ENCODE measurements at places on chromosomes 13 and 19.

GRCh38 chr13:26007261-26008125, 44.3 kb downstream of the SHISA2 start:
- no peak for DNase-seq

GRCh38 chr19:3975637-3976087, 4.8 kb upstream of the DAPK3 start:
- no peak for DNase-seq

- DNase-seq: peak; percentile 60
These were observed 12.3 kb downstream of the WDFY2 start for GRCh38 chr13:51596541-51596940.

DNA sequence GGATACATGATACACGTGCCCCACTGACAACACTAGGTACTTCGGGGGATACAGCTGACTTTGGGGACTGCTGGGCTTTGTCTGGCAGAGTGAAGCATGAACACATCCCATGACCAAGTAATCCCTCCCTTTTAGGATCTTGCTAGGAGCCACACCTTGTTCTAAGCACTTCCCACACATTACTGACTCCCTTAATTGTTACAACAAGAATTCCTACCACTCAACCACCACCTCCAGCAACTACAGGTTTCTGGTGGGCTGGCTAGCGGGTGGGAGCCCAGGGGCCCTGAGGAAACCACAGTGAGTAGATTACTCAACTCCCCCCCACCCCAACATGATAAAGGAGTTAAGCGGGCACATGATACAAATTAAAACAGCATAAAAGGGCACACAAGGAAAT, 7.2 kb upstream of the SLC35E1 start:
- no peak for DNase-seq

DNA sequence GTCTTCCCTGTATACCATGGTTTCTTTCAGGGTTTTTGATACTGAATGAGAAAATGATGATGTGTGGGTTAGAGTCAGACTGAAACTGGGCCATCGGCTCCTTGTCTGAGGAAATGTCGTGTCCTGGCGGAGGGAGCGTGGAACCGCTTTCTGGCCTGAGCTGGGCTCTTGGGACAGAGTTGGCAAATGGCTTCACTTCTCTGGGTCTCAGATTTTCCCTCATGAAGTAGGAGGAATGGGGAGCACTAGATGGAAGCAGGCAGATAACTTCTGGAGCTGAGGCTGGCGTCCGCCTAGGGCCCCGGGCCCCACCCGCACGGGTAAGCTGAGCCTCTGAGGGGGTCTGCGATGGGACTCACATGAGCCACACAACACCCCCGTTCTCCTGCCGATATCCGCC, 133.3 kb upstream of the WASF3 start:
- no peak for DNase-seq

DNA sequence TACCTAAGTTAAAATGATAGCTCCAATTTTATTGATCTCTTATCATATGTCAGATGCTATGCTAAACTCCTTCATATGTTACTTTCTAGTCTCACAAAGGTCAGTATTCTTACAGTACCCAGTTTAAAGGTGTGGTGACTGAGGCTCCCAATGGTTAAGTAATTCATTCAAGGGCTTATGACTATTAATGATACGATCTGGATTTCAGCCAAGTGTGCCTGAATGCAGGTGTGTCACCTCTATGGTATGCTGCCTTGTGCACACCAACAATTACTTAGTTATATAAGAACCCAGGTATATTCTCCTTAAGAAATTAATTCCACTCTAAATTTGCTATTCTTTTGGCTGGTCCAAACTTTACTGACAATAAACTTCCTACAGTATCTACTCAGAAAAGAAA, 84.6 kb upstream of the TRPC4 start:
- DNase-seq: no peak

- DNase-seq: no peak
These were observed 3.1 kb downstream of the PRKACA start for GRCh38 chr19:14114439-14114838.

GRCh38 chr19:10651851-10652250, 2.3 kb upstream of the ILF3 start:
- DNase-seq: no peak

DNA sequence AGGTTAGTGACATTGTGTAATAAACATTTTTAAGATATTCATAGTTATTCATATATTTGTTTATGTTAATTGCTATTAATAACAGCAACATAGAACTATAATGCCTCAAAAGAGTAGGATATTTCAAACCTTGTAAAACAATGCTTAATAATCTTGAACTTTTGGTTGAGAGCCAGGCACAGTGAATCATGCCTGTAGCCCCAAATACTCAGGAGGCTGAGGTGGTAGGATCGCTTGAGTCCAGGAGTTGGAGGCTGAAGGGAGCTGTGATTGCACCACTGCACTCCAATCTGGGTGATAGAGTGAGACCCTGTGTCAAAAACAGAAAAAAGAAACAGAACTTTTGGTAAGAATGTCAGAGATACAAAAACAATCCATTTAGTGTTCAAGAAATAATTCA, 213.9 kb upstream of the SLITRK1 start:
- DNase-seq: peak; percentile 57

DNA sequence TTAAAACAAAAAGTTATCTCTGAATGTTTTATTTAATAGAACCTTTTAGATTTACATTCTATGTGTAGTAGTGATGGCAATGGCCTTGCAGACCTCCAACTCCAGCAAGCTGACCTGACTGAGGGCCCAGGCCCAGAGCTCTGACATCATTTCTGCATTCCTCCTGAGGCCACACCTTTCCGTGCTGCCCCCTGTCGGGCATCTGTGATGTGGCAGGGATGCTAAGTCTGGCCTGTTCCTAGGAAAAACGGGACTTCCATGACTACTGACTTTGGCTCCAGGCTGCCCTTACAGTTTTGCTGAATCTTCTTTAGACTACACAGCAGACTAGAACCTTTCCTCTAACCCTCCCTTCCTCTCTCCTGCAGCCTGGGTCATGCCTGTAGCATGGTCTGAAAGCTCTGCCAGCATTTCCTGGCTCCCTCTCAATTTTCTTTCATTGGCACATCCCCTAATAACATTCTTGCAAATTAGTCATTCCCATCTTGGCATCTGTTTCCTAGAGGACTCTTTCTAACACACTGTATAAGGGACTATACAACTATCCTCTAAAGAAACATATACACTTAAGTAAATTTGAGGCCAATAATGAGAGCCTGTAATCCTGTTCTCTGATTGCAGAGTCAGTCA, 249.1 kb downstream of the GPC5 start:
- DNase-seq: peak; percentile 63

- DNase-seq: no peak
These were observed 42.7 kb upstream of the SLC15A1 start for GRCh38 chr13:98795220-98795619.

GRCh38 chr19:41484822-41485221, 41.9 kb downstream of the ERICH4 start:
- DNase-seq: no peak

GRCh38 chr19:41409288-41409687, 11.7 kb downstream of the BCKDHA start:
- peak; percentile 12 for DNase-seq

DNA sequence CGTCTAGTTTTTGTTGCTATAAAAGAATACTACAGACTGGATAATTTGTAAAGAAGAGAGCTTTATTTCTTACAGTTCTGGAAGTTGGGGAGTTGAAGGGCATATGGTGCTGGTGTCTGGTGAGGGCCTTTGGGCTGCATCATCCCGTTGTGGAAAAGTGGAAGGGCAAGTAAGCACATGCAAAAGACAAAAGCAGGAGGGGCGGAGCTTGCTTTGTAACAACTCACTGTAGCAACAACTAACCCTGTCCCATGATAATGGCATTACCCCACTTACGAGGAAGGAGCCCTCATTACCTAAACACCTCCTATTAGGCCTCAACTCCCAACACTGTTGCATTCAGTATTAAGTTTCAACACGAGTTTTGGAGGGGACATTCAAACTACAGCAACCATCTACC, 7.2 kb upstream of the DNAJC15 start:
- no peak for DNase-seq

- no peak for DNase-seq
These were observed 96.8 kb downstream of the GPR12 start for GRCh38 chr13:26663791-26664190.

- no peak for DNase-seq
These were observed 50.4 kb upstream of the CYP4F8 start for GRCh38 chr19:15564534-15565168.

- DNase-seq: no peak
These were observed 571 bp downstream of the ZNF302 start for GRCh38 chr19:34678085-34678412.

DNA sequence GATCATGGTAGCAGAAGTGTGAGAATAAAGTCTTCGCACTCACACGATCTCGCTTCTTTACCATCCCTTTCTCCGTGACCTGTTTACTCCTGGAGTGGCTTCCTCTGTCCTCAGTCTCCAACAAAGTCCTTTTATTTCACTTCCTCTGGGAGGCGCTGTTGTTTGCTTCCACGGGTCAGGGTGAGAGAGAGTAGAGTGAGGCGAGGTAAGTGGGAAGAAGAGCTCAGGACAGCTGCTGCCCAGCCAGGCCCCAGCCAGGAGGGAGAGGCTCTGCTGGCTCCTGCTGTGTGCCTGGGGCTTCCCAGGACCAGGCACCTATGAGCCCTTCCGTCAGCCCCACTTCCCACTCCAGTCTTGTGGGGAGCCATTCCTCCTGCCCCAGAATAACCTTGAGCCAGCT, 242.1 kb downstream of the FGF9 start:
- no peak for DNase-seq

GRCh38 chr13:107322228-107322627, 754.3 kb upstream of the ARGLU1 start:
- no peak for DNase-seq

DNA sequence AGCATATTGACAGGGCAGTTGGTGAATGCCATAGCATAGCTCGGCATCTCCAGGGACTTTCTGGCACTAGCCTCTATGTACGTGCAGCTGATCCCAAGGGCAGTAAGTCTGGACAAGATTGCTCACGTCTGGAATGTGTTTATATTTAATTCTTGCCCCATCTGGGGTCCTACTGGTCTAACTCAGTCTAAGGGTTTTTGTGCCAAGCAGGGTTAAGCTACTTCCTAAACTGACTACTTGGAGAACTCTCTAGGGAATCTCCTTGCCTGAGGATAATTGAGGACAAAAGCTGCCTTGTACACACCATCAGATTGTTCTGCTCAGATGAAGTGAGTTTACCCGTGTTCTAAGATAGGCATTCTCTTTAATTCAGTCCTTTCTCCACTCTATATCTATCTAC, 358.1 kb downstream of the MYO16 start:
- peak; percentile 83 for DNase-seq

DNA sequence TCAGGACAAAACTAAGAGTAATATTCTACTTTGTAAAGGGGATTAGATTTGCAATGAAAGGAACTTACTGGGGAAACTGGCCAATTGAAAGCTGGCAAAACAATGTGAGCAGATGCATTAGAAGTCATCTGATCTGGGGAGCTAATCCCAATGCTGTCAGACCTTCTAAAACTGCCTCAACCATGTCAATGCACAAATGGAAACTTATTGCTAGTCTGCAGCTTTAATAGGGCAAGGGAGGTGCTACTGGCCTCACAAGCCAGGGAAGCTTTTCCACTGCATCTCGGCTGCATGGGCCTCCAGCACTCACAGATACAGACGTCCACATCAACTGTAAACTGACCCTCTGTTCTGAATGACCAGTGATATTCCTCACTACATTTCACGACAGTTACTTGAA, 154.2 kb downstream of the LHFPL6 start:
- no peak for DNase-seq

DNA sequence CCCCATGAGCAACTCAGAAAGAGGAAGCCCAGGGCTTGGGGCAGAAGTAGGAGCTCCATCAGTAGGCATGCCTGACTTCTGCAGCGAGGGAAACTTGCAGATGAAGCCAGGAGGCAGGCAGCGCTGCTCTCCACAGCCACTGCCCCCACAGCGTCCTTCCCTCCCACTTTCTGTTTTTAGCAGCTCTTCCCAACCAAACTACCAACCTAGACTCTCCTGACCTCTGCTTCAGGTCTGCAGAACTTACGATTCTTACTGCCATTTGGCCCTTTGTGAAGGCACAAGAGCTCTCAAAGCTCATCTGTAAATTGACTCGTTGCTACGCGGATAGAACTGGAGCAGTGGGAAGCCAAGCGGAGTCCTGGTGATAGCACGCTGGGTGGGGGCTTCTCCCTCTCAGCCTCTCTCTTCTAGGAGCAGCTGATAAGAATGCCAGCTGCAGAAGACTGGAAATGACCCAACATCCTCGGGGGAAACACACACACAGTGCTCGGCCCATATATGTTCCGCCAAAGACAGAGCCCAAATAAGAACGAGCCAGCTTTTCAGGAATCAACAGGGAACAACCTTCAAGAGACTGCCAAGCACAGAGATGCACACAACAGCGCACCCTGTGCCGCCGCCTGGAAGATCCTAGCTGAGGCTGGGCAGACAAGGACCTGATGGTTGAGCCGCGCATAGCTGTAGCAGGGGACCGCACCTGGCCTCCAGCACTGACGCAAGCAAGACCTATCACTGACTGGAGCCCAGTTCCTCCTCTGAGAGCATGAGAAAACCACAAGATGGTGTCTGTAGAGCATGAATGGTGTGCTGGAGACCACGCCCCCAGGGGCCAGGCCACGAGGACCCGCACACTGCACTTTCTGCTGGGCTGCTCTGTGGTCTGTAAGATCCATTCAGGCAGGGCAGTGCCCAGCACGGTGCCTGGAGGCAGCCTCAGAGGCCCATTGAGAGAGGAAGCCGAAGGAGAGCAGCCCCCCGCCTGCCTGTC, 15.9 kb upstream of the SLC35E1 start:
- DNase-seq: no peak

DNA sequence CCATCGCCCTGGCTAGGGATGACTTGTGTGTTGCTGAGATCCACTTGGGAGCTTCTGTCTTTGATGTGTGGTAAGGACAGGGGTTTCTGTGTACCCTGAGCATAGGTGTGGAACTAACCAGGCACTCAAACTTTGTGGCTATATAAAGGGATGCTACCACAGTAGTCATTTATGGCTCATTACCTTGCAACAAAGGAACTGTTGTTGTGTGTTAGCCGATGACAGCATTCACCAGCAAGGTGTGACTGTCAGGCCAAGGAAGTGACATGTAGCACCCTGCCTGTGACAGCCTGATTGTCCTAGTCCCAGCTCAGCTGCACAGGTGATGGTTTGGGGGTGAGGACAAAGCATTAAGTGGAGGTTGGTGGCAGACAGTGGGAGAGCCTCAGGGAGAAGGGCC, 73.6 kb downstream of the COG3 start:
- DNase-seq: no peak

DNA sequence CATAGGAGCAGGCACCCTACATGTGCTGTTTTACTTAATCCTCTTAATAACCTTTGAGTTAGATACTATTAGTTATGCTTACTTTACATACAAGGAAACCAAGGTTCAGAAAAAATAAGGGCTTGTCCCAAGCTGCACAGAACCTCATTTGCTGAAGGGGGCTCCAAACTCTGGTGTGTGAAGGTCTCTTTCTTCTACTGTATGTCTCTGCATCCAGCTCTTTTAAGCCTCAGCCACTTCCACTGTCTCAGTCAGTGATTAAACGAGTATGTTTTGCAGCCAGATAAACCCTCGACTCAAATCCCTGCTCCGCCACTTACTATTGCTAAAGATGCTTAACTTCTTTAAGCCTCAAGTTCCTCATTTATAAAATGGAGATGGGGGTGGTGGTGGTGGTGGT, 112.4 kb upstream of the WASF3 start:
- DNase-seq: no peak

Data from fibroblast of upper back skin (primary cell).